ENCODE measurements at places on chromosomes 6 and 20.

DNA sequence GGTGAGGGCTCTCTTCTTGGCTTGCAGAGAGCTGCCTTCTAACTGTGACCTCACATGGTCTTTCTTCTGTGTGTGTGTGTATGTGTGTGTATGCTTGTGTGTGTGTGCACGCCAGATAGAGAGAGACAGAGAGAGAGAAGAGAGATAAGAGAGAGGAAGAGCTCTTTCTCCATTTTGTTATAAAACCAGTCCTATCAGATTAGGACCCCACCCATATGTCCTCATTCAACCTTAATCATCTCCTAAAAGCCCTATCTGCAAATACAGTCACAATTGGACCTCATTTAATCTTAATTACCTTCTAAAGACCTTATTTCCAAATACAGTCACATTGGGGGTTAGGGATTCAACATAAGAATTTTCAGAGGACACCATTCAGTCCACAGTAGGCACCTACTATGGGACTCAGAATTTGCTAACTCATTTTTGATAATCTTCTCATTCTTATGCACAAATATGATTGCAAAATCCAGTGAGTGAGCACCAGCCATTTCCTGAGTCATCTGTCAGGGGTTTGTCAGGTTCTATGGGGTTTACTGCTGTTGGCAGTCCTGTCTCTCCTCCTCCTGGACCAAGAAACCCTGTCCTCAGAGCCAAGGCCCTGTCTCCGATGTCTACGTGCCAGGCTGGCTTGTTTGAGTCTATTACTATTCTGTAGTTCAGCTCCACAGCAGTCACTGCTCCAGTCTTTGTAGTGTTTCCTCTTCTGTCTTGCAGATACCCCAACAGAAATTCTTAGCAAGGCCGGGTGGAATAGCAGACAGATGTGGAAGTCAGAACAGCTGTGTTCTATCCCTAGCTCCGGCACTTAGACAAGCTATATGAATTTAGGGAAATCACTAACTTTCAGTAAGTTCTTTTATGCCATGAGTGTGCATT lies 59.0 kb upstream of the FAM184A start:
- DNase-seq, result no peak

DNA sequence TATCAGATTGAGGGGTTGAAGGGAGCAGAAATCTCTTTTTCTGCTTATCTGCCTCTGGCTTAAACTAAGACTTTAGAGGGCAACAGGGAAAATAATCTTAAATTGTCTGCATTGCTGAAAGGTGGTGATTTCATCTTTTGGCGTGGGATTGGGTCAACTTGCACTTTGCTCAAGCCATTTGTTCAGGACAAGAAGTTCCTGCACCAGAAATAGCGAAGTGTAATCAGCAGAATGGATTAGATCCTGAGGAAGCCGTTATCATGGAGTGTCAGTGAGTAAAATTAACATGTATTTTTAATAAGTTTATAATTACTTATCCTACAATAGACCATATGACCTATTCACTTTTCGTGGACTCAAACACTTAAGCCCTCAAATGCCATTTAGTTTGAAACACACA lies 249.3 kb downstream of the CD83 start:
- DNase-seq, result no peak

DNA sequence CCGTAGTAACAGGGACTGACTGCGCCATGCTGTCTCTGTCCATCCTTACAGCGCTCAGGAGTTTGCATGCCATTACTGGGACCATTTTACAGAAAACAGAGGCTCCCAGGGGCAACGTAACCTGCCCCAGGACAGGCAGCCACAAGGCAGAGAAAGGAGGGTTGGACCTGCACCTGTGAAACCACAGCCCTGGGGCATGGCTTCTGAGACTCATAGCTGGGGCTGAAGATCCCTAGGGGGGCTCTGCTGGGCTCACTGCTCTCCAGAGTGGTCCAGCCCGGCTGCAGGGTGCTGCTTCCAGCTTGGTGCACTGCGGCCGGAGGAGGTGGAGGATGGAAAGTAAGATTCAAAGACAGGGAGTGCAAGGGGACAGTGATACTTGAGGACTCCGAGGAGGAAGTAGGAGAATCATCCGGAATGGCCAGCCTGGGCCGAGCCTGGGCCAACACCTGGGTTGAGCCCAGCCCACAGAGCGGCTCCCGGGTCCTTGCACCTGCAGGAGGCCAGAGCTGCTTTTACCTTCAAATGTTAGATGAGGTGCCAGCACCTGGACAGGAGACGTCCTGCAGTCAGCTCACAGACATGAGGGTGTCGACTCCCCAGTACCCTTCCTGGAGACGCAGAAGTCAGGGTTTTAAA lies 183.2 kb downstream of the CDH4 start:
- no peak for DNase-seq

GRCh38 chr20:46923550-46923949 lies 28.9 kb downstream of the EYA2 start:
- DNase-seq, result no peak

DNA sequence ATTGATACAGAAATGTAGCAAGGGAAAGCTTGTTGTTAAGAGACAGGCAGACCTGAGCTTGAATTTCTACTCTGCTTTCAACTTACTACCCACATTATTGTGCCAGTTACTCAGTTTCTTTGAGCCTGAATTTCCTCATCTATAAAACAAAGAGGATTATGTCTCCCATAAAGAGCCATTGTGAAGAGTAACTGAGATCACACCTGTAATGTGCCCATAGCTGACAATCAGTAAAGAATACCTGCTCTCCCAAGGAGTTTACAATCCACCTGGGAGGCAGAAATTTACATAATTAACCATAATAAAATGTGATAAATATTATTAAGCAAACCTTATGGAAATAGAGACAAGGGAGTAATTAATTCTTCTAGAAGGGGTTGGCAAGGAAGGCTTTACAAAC lies 204.9 kb downstream of the EPM2A start:
- no peak for DNase-seq

DNA sequence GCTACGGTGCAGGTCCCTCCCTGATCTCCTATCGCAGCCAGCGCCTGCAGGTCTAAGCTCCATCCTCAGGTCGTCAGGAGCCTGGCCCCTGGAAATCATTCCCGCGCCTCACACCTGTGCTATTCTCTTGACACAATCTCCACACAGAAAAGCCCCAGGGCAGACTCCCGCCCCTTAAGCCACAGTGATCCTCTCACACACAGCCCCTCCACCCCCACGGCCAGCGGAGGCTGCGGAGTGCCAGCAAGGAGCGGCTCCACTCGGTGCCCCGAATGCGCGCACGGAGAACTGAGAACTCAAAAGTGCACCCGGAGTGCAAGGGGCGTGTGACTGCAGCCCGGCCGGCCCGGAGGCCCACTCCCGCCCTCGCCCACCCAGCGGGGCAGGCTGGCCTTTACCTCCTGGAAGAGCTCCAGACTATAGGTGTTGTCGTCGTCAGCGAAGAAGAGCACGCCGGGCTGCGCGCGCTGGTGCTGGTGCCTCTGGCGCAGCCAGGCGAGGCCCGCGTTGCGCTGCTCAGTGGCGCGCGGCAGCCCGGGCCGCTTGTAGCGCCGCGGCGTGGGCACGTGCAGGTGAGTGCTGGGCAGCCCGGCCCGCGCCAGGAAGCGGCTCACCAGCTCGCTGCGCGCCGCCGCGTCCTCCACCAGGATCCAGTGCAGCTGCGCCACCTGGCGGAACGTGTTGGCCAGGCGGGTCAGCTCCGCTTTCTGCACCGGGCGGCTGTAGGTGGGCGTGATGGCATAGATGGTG lies 1.2 kb downstream of the B3GAT2 start:
- DNase-seq, result peak; percentile 87

- no peak for DNase-seq
Measured at GRCh38 chr6:42565823-42566613, 2.2 kb downstream of the UBR2 start.

DNA sequence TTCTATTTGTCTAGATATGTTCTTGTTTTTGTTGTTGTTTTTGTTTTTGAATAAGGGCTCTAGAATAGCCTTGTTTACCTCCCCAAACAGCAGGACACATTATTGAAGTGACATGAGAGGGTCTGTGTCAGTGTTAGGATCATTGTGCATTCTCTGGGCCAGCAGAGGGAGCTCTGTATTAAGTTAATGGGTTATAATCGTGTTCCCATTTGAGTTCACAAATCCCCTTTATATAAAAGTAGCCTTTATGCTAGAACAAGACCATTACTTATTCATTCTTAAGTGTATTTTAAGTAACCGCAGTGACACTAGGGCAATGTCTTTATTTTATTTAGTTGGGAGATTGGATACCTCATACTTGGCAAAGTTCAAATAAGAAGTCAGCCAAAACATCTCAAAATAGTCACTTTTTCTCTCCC lies 44.8 kb downstream of the STK4 start:
- DNase-seq, result peak; percentile 36

GRCh38 chr6:88517737-88518136 lies 351.6 kb upstream of the CNR1 start:
- DNase-seq, result no peak

GRCh38 chr20:41418031-41418430 lies 51.4 kb upstream of the EMILIN3 start:
- DNase-seq, result no peak

DNA sequence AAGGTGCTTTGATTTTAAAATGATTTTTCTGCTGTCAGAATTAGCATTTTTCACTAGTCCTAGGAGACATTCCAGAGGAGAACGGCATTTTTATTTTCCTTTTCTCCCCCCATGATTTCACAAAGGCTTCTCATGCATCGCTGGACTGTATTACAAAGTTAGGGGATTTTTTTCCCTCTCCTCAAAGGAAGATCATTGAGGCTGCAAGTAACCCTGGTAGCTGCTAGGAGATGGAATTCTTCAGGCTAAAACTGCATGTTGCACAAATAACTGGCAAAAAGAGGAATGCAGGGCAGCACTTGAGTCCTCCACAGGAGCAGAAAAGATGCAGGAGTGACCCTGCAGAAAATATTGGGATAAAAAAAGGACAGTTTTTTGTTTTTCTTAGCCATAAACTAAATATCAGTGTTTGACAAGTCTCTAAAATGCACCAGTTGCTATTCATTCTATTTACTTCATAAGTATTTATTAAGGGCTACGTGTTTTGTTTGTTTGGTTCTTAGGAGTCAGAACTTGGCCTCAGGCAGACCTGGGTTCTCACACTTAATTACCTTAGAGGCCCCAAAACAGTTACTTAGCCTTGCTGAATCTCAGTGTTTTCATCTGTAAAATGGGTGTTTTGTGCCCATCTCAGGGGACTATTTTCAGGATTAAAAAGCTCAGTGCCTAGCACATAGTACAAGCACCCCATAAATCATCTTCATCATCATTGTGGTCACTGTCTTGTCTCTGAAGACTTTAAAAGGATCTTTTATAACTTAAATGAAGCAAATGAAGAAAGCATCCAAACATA lies 144.5 kb upstream of the ID4 start:
- peak; percentile 32 for DNase-seq

DNA sequence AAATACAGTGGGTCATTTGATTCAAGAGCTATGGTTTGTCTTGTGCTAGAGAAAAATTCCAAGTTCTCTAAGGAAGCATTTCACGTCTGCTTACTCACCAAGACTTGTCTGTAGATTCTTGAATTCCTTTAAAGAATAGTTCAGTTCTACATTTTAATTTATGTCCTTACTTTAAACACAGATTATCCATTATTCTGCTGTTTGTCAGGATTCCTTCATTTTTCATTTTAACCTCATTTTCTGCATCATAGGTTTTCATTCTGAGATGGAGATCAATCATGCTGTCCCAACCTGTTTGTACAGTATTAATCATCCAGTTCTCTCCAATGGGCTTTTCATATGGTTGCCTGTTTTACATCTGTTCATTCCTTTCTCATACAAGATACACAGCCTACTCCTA lies 24.5 kb upstream of the POPDC3 start:
- no peak for DNase-seq

DNA sequence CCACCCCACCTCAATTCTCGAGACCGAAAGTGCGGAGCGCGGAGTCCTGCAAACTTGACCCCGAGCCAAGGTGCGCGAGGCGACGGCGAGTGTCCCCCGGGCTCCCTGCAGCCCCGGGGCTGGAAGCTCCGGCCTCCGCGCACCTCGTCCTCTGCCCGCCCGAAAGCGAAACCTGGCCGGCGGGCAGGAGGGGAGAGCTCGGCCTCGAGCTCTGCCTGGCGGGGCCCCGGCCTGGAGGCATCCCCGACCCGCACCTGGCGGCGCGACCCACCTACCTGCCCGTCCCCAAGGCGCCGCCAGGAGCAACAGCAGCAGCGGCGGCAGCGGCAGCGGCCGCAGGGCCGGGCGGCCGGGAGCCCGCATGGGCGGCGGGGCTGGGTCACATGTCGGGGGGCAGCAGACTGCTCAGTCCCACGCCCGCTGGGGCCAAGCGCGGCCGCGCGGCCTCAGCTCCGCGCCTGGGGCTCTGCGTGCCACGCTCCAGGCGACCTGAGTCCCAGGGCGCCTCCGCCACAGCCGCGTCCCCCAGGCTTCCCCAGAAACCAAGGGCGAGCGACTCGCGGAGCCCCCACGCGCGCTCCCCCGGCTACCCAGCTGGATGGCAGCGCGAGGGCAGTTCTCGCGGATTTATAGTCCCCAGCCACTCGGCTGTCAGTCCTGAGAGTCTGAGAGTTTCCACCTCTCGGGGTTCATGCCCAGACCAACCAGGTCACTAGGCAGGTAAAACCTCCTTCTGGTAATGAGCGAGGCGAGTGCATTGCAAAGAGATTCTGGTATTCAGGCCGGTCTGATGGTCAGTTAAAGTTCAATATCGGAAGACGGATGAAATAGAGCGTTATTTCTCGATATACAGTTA lies at the start of gene IL20RA:
TSS of gene IL20RA (minus strand) at position 600 of the 856 bp plus-strand sequence. CDS start at position 363, 237 bp downstream.
- DNase-seq, result peak; percentile 8

- DNase-seq, result peak; percentile 49
Measured at GRCh38 chr20:17654649-17655285, 27.3 kb downstream of the RRBP1 start.

DNA sequence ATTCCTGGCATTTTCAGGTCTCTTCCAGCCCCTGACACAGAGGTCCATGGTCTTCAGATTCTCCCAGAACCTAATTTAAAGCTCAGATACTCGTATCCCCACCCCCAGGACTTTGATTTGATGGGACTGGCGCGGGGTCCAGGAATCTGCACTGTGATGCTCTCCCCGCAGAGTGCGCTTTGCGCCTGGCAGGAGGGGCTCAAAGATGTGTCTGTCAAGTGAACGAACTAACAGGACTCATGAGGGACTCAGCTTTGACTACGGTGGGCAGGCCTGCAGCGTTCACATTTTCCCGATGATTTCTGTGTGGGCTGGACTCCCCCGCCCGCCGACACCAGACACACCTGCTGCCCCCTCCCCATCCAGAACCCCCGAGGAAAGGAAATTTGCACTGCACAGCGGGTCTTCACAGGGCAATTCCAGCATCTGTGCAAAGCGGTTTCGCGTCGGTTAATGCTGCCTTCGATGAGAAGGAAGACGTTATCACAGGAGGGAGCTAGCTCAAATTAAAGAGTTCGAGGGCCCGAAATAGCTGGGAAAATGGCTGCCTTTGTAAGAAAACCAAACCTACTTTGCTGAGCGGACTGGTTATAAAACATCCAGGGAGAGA lies 90.2 kb downstream of the ZDHHC14 start:
- no peak for DNase-seq

DNA sequence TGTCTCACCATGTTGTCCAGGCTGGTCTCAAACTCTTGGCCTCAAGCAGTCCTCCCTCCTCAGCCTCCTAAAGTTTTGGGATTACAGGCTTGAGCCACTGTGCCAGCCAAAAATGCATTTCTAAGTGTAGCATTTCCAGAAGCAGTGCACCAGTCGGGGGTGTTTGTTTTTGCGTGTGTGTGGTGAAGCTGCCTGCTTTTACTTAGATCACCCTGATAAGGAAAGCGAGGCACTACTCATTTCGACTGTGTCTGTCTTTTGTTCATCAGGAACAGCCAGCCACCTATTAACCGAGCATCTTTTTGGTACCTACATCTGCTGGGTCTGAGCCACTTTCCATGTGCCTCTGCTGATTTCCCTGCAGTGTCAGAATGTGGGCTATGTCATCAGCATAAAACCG lies 18.7 kb downstream of the SIRT5 start:
- DNase-seq, result no peak

GRCh38 chr6:124990988-124991387 lies 28.8 kb downstream of the RNF217 start:
- DNase-seq, result no peak

- DNase-seq, result no peak
Measured at GRCh38 chr20:61640131-61640870, 388.2 kb downstream of the CDH4 start.
